D341Med (cell line): ENCODE measurements at places on chromosomes 6 and 20.
A peak's percentile ranks its signal among the peaks of the same experiment; 100 is the strongest.

DNA sequence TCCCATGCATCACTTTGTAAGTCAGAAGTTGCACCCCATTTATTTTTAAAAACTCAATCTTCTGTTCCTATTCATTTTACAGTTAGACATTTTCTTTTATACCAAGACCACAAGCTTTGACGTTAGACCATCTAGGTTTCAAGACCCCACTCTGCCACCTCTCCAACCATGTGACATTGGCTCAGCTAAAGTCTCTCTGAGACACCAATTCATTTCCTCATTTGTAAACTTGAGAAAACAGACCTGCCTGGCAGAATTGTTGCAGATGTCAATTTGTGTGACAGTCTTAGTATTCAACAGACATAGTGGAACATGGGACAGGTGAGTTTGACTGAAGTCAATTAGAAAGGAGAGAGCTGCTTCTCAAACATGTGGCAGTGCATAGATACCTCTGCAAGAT lies 55.6 kb upstream of the CSE1L start:
- DNase-seq, result no peak

DNA sequence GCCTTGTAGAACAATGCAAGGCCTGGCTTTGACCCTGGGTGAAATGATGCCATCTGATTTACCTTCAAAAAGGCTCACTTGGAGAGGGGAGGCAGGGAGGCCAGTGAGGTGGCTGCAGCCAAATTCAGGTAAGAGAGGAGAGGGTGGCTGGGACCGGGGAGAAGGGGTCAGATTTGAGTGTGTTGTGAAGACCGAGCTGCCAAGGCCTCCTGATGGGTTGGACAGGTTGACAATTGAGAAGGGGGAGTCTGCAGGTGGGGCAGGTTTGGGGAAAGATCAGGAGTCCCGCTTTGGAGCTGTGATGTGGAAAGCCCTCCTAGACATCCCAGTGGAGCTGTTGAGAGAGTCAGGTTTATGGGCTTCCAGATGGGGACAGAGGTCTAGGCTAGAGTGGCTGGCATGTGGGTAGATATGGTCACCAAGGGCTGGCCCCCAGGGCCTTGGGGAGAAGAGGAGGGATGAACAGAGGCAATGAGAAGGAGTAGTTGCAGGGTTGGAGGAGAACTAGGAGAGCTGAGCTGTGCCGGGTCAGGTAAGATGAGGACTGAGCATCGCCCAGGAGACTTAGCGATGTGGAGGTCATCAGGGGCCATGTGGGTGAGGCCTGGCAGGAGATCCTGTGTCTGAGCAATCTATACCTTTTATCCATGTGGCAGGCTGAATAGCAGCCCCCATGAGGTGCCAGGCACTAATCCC lies 70.5 kb upstream of the TOX2 start:
- no peak for DNase-seq

DNA sequence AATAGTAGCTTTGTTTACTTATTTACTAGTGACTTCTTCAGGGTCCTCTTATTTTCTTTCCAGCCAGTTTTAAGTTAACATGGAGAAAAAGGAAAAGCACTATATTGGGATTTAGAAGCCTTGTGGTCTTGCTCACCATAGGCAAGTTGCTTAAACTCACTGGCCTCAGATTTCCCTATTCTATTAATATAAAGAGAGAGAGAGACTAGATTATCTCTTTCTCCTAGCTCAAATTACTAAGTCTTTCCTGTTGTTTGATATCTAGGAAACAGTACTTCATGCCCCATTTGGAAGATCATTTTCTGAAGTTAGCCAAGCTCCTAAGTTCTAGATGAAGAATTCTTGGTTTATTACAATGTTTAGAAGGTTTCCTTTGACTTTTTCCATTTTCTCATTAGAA lies 32.5 kb downstream of the CTNNBL1 start:
- no peak for DNase-seq

- DNase-seq, result no peak
Measured at GRCh38 chr6:32081168-32081990, 27.8 kb downstream of the TNXB start.

GRCh38 chr20:23305098-23305497 lies 45.5 kb upstream of the NXT1 start:
- no peak for DNase-seq

GRCh38 chr6:54014440-54014839 lies 96.8 kb upstream of the MLIP start:
- DNase-seq, result no peak

DNA sequence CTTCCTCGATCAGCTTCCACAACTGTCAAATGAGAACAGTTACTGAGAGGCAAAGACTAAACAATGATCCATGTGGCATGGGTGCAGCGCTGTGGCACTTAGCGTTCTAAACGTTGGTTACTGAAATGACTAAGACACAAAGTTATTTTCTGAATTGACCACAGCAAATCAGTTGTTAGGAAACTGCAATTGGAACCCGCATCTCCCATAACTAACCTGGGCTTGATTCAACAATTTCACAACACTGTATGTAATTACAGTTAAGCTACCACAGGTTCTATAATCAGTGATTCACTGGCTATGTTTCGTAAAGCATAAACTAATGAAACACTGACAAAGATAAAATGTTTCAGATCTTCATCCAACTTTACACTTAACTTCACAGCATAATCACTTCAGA lies 12.5 kb downstream of the WDR27 start:
- DNase-seq, result no peak

DNA sequence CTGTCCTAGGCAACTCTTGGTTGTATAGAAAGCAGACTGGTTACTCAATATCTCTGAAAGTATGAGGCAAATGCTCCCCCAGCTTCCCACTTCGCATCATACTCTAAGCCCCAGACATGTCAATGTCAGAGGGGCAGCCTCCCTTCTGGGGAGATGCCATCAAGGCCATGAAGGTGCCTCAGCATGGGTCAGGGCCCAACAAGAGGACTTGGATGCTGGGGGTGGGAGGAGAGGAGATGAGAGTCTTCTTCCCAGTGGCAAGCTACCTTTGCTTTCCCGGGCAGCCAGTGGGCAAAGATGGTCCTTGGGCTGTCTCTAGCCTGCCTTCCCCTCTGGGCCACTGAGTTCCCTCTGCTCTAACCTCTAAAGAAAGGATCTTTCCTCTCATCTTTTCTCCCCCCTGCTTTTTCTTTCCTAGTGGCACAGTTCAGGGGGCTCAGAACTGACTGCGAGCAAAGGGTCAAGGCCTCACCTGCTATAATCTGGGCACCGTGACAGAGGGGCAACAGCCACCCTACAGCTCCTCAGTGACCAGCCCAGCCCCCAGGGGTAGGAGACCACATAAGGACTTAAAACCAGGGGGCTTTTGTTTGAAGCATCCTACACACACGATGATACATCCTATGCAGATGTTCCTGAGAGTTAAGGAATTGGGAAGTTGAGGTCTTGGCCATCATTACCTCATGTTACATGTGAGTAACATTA lies 26.2 kb downstream of the MOCS1 start:
- no peak for DNase-seq

- no peak for DNase-seq
Measured at GRCh38 chr6:44476849-44477248, 89.3 kb downstream of the CDC5L start.

GRCh38 chr6:26330859-26331217 lies 34.2 kb upstream of the BTN3A2 start:
- no peak for DNase-seq

GRCh38 chr6:124535746-124536145 lies 426.5 kb upstream of the RNF217 start:
- DNase-seq, result no peak

DNA sequence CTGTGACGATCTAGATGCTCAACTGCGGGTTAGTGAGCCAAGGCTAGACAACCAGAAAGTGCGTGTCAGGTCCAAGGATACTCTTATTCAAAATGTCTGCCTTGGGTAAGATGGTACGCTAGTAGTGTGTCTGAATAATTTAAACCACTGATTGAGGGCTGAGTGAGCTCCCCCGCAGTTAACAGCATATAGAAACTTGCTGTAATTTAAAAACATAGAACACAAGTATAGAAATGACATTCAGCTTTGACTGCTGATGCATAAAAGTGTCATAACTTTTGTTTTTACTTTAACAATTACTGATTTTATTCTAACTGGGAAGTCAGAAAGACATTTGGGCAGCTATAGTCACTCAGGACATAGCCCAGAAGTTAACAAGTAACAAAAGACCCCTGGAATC lies 45.6 kb upstream of the SLC22A1 start:
- no peak for DNase-seq

DNA sequence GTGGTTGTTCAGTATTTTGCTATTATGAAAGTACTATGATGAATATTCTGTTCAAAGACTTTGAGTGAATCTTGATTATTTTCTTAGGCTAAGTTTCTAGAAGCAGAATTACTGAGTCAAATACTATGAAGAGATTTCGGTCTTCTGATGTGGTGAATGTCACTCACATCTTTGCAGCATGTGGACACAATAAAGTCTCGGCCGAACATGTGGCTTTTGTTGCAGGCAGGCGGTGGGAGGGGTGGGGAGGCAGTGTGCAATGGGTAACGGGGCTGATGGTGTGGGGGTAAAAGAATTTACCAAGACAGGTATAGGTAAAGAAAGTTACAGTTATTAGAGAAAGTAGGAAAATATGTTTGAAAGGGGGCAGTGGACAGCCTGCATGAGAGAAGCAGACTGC lies 156.4 kb upstream of the DTNBP1 start:
- DNase-seq, result no peak

- no peak for DNase-seq
Measured at GRCh38 chr6:23747239-23747638, 378.8 kb upstream of the NRSN1 start.

DNA sequence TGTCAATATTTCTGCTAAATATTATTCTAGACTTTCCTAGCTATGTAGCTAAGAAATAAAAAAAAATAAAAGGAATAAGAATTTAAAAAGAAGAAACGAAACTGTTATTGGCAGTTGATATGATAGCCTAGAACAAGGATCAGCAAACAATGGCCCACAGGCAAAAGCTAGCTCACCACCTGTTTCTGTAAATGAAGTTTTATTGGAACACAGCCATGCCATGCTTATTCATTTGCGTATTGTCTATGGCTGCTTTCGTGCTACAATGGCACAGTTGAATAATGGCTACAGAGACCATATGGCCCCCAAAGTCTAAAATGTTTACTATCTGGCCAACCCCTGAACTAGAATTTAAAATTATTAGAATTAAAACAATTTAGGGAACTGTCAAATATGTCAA lies 952.6 kb upstream of the MAP3K7 start:
- DNase-seq, result no peak

GRCh38 chr6:16854986-16855385 lies 93.7 kb upstream of the ATXN1 start:
- DNase-seq, result no peak

- DNase-seq, result no peak
Measured at GRCh38 chr20:36988494-36988966, 37.0 kb upstream of the SAMHD1 start.

DNA sequence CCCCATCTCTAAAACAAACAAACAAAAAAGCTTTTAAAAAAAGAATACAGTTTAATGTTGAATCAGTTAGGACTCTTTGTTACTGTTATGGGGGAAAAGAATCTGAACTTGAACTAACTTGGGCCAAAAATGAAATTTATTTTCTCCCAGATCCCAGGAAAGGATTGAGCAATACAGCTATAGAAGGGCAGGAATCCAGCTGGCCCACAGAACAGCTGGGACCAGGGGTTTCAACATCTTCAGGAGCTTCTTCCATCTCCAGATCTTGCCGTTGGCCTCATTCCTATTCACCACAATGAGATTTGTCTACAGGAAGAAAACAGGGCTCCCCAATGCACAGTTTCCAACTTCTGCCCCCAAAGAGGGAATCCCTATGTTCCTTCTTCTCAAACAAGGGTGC lies 43.2 kb upstream of the AKAP12 start:
- DNase-seq, result no peak

GRCh38 chr20:4901031-4901818 lies 100.1 kb downstream of the SLC23A2 start:
- no peak for DNase-seq

DNA sequence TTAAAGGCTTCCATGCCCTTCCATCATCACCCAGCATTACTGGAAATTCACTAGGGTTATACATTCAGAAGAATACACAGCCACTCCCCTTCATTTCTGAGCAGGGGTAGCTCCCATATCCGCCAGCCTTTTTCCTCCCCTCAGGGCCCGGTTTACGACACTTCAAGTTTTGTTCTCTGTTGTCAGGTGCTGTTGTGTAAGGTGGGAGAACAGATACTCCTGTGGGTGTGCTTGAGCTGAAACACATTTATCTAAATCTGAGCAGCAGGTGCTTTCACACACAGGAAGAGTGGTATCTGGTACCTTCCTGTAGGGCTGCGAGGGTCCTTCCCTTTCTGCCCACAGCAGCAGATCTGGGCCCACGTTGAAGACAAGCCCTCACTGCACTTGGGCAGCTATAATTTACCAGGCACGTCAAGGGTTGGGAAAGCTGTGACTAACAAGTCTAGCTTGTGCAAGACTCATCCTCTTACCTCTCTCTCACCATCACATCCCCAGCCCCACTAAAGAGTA lies 215.8 kb upstream of the RREB1 start:
- DNase-seq, result no peak

DNA sequence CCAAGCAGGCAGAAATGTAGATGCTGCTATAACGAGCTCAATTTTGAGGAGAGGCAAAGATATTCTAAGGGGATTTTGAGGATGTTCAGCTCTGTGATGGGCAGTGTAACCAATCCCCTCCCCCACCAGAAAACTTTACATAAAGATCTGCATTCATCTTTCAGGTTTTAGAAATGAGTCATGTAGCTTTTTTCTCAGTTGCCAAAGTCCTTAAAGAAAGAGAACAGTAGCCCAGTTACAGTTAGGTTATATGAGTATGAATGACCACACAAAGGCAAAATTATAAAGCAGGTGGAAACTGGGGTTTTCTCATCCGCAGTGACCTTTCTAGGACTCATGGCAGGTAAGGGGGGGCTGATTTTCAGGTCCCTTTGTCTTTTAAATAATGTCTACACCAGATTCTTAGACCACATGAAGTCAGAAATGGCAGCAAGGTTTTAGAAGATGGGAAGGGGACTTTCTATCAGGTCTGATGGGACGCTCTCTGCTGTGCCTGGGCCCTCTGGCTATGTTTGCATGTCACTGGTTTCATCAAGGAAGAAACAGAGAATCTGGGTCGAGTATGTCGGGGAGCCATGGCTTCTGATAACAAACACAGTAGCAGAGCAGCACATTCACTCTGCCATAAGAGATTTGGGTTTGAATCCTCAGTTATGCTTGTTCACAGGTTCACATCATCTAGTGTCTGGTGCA lies 94.7 kb downstream of the CLIC5 start:
- no peak for DNase-seq

- DNase-seq, result no peak
Measured at GRCh38 chr20:32603046-32603726, 18.1 kb upstream of the NOL4L start.

- DNase-seq, result no peak
Measured at GRCh38 chr6:41321183-41321582, 14.2 kb upstream of the NCR2 start.

GRCh38 chr20:62089393-62089792 lies 23.7 kb upstream of the TAF4 start:
- no peak for DNase-seq

- DNase-seq, result peak; percentile 33
Measured at GRCh38 chr6:157905590-157906342, 75.9 kb upstream of the SYNJ2 start.
